ENCODE measurements at places on chromosomes 7 and 10. TPM values are rescaled to one million over a fixed set of nuclear protein-coding genes. Genes with fewer than 3 reads are reported as not detected.

PAPOLB gene
- total RNA-seq = not detected

SEMA3E gene
- total RNA-seq = not detected

KIF11 gene
- total RNA-seq = 0.55 TPM

SLC13A1 gene
- total RNA-seq = not detected

DLD gene
- 50.3 TPM for total RNA-seq

OSBPL3 gene
- 21.3 TPM for total RNA-seq

PDIA4 gene
- 43.2 TPM for total RNA-seq

- H3K27me3 ChIP-seq = peaks cover 38% of the 10 kb centered on the region
- no peak overlapping the region for H3K27ac ChIP-seq
- no peak for DNase-seq
- no peak overlapping the region for H3K4me3 ChIP-seq
- no peaks in the 10 kb centered on the region for H3K36me3 ChIP-seq
Measured at GRCh38 chr7:76262683-76263402, 39.6 kb upstream of the HSPB1 start.

- no peaks in the 10 kb centered on the region for H3K27me3 ChIP-seq
- H3K36me3 ChIP-seq = no peaks in the 10 kb centered on the region
- DNase-seq = no peak
- H3K4me3 ChIP-seq = no peak overlapping the region
Measured at GRCh38 chr10:57884407-57884806, 383.3 kb downstream of the IPMK start.

- H3K36me3 ChIP-seq = no peaks in the 10 kb centered on the region
- H3K27ac ChIP-seq = no peak overlapping the region
Measured at GRCh38 chr7:142563470-142563869, 185.8 kb upstream of the PRSS1 start.

DNA sequence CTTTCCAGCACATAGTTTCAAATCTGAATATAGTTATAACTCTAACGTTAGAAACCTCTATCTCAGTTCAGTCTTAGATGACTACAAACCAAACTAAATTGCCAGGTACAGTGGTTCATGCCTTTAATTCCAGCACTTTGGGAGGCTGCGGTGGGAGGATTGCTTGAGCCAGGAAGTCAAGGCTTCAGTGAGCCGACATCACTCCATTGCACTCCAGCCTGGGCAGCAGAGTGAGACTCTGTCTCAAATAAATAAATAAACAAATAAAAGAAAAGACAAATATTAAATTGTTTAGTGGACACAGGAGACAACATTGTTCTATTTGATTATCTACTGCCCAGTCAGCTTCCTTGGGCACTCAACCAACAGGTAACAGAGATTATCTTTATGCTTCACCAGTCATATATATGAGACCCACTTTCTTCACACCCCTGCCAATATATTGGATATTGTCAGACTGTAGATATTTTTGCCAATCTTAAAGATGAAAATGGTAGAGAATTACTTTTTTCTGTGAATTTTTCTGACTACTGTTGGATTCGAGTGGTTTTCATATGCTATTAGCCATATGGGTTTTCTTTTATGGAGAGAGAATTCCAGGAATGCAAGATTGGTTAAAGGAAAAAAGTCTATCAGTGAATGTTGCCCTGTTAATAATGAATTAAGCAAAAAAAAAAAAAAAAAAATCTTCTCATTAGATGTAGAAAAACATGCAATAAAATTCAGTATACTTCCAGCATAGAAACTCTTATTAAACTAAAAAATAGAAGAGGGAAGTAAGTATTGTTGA lies 16.0 kb downstream of the HDAC9 start:
- no peak for DNase-seq
- no peaks in the 10 kb centered on the region for H3K27me3 ChIP-seq
- no peak overlapping the region for H3K27ac ChIP-seq
- no peaks in the 10 kb centered on the region for H3K4me1 ChIP-seq

GRCh38 chr7:51973071-51973470 lies 656.5 kb upstream of the COBL start:
- H3K36me3 ChIP-seq = no peaks in the 10 kb centered on the region
- no peaks in the 10 kb centered on the region for H3K4me1 ChIP-seq
- H3K4me3 ChIP-seq = no peak overlapping the region
- no peak for DNase-seq
- no peak overlapping the region for H3K27ac ChIP-seq

- no peaks in the 10 kb centered on the region for H3K27me3 ChIP-seq
- peak; percentile 1 for DNase-seq
Measured at GRCh38 chr7:133313575-133313974, 60.7 kb downstream of the EXOC4 start.

- peaks cover 7% of the 10 kb centered on the region for H3K4me1 ChIP-seq
- H3K27ac ChIP-seq = no peak overlapping the region
- DNase-seq = no peak
- no peaks in the 10 kb centered on the region for H3K36me3 ChIP-seq
- peaks cover 20% of the 10 kb centered on the region for H3K27me3 ChIP-seq
- no peak overlapping the region for H3K4me3 ChIP-seq
Measured at GRCh38 chr10:80253266-80253962, 36.0 kb downstream of the MAT1A start.

GRCh38 chr7:134395604-134396003 lies 63.3 kb downstream of the AKR1B1 start:
- H3K27me3 ChIP-seq = peaks cover 50% of the 10 kb centered on the region
- no peak overlapping the region for H3K4me3 ChIP-seq
- H3K36me3 ChIP-seq = no peaks in the 10 kb centered on the region
- no peak for DNase-seq
- no peaks in the 10 kb centered on the region for H3K4me1 ChIP-seq
- no peak overlapping the region for H3K27ac ChIP-seq

- no peaks in the 10 kb centered on the region for H3K36me3 ChIP-seq
- no peak for DNase-seq
- H3K27me3 ChIP-seq = no peaks in the 10 kb centered on the region
- no peak overlapping the region for H3K4me3 ChIP-seq
- no peaks in the 10 kb centered on the region for H3K4me1 ChIP-seq
Measured at GRCh38 chr10:46520941-46521340, 35.5 kb downstream of the GPRIN2 start.

DNA sequence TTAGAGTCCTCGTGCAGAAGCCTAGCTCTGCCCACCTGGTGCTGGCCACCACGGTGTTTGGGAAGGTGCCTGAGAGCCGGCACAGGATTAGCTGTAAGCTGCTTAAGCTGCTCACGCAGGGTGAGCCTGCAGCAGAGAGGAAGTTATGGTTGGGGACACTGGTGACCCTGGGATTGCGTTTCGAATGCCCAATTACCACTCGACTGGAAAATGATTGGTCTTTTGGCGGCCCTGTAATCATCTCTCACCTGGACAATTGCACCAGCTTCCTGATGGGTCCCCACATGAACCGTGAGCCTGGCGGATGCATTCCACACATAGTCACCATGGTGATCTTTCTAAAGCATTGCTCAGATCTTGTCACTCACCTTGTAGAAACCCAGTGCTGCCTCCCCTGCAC lies 442.3 kb upstream of the ZMIZ1 start:
- DNase-seq = no peak
- no peak overlapping the region for H3K27ac ChIP-seq
- H3K4me1 ChIP-seq = peaks cover 8% of the 10 kb centered on the region
- peaks cover 8% of the 10 kb centered on the region for H3K27me3 ChIP-seq
- no peaks in the 10 kb centered on the region for H3K36me3 ChIP-seq
- no peak overlapping the region for H3K4me3 ChIP-seq

GRCh38 chr7:3431306-3431705 lies 130.3 kb downstream of the SDK1 start:
- DNase-seq = no peak
- peaks cover 2% of the 10 kb centered on the region for H3K27me3 ChIP-seq
- H3K4me3 ChIP-seq = no peak overlapping the region
- H3K4me1 ChIP-seq = no peaks in the 10 kb centered on the region

DNA sequence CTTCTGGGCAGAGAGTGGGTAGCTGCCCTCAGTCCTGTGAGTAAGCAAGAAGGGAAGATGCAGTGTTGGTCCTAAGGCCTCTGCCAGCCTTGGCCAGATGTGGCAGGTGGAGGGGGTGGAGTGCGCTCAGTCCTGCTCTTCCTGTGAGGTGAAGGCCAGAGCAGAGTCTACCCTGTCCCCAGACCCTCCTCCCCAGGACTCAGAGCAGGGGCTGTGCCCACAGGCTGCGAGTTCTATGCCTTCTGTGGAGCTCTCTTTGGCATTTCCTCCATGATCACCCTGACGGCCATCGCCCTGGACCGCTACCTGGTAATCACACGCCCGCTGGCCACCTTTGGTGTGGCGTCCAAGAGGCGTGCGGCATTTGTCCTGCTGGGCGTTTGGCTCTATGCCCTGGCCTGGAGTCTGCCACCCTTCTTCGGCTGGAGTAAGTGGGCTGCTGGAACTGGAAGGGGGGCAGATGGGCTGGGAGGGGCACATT lies 4.0 kb downstream of the OPN4 start:
- no peak overlapping the region for H3K27ac ChIP-seq
- no peak overlapping the region for H3K4me3 ChIP-seq
- H3K27me3 ChIP-seq = peaks cover 2% of the 10 kb centered on the region
- H3K4me1 ChIP-seq = no peaks in the 10 kb centered on the region
- no peaks in the 10 kb centered on the region for H3K36me3 ChIP-seq
- DNase-seq = no peak

- H3K27me3 ChIP-seq = peaks cover 1% of the 10 kb centered on the region
- H3K4me1 ChIP-seq = no peaks in the 10 kb centered on the region
Measured at GRCh38 chr10:42578019-42578418, 60.4 kb downstream of the ZNF33B start.
